ENCODE measurements at places on chromosomes 7 and 10.

- DNase-seq: peak; percentile 74
Measured at GRCh38 chr7:74343281-74344131, 54.3 kb downstream of the CLIP2 start.

GRCh38 chr10:45437587-45438465 is 63.8 kb downstream of the ALOX5 start:
- DNase-seq: no peak

- no peak for DNase-seq
Measured at GRCh38 chr7:158056761-158057160, 530.9 kb downstream of the PTPRN2 start.

GRCh38 chr10:88107296-88108097 is 244.1 kb downstream of the PTEN start:
- DNase-seq: no peak

GRCh38 chr10:105793071-105793470 is 1152.0 kb downstream of the SORCS3 start:
- DNase-seq: peak; percentile 21

DNA sequence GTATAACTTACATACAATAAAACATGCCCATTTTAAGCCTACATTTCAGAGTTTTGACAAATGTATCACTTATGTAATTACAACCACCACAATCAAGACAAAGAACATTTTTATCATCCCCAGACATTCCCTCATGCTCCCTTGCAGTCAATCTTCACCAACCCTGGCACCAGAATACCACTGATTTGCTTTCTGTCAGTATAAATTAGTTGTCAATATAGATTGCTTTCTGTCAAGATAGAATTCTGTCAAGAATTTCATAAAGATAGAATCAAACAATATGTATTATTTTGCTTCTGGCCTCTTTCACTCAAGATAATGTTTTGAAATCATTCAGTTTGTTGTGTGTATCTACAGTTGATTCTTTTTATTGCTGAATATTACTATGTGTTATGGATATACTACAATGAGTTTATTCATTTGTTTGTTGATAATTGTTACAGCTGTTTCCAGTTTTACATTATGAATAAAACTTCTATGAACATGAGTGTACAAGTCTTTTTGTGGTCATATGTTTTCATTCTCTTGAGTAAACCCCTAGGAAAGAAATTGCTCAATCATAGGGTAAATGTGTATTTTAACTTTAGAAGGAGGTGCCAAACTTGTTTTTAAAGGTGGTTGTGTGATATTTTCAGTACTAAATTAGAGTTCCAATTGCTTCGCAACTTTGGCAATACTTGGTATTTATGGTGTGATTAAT is 56.9 kb downstream of the IFIT5 start:
- DNase-seq: peak; percentile 82

- no peak for DNase-seq
Measured at GRCh38 chr7:117285826-117286225, 37.0 kb downstream of the WNT2 start.

GRCh38 chr7:149692557-149692982 is 80.8 kb downstream of the ZNF467 start:
- DNase-seq: peak; percentile 5

DNA sequence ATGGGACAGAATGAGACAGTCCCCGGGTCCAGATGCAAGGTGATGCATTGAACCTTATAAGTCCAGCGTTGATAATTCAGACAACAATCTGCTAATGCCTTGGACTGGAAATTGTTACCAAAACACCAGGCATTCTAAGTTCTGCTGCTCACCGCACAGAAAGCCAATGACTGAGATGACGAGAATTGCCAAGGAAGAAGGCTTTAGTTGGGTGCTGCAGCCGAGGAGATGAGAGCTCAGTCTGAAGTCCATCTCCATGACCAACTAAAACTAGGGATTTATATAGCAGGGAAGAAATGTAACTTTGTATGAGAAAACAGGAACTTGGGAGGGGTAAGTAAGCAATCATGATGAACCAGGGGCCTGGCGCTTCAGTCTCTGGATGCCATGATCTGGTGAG is 68.7 kb downstream of the PRKCQ start:
- DNase-seq: no peak

- DNase-seq: no peak
Measured at GRCh38 chr7:126570845-126571244, 681.9 kb downstream of the GRM8 start.

- DNase-seq: no peak
Measured at GRCh38 chr10:80567292-80567691, 29.6 kb downstream of the SH2D4B start.

GRCh38 chr10:25808372-25808771 is 125.7 kb upstream of the MYO3A start:
- no peak for DNase-seq

DNA sequence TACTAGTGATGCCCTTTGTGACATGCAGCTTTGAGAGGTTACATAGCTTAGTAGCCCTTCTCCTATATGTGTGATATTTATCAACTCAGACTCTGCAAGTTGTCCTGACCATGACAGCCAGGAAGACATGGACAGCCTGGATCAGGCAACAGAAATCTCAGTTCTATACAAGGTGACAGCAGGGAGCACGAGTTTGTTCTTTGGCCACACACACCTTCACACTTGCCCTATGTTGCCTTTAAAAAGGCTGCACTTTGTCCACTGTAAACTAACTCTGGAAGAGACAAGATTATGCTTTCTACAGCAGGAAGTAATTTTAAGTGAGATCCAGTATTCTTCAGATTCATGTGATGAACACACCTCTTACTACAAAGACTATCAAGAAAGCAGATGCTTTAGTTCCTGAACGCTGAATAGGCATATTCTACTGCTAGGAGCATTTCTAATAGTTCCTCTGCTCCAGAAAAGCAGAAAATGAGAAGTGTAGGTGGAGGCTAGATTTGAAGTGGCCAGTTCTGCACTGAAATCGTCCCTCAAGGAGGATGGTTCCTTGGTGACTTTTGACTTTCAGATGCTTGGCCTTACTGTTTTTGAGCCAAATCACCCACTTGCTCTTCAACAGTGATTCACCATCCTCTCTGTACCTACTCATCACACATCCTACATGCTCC is 239.2 kb downstream of the COBL start:
- no peak for DNase-seq

- DNase-seq: peak; percentile 82
Measured at GRCh38 chr10:133308421-133309099, at the start of the genes TUBGCP2 and ZNF511. TUBGCP2 (minus strand) TSS chr10:133308872; CDS start chr10:133302941, 5,931 bp downstream. ZNF511 (plus strand) TSS chr10:133308914; CDS start chr10:133308944, 30 bp downstream.

- DNase-seq: no peak
Measured at GRCh38 chr10:78568620-78569019, 500.1 kb upstream of the ZMIZ1 start.

DNA sequence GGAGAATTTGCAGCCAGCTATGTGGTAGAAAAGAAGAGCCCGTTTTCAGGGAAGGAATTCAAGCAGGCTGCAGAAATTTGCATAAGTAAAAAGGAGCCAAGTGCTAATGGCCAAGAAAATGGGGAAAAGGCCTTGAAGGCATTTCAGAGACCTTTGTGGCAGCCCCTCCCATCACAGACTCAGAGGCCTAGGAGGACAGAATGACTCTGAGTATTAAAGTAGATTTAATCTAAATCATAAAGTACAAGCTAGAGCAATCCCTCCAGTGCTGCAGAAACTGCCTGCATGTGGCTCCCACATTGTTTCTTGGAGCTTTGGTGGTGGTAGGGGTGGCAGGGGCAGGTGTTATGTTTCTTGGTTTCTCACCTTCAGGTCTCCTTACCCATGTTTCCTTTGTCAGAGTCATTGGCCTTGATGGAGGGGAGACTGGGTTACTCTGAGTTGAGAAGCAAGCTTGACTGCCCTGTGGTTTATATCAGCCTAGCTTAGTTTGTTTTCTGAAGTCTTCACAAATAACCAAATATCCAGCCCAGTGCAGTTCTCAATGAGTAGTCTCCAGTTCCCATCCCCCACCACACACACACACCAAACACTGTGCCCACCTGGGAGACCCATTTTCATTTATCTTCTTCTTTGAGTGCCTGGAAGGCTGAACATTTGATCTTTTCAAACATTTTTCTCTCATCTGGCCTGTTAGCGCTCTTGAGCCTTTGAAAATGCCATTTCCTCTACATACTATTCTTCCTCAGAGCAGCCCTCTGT is 34.5 kb downstream of the ITPRIP start:
- peak; percentile 2 for DNase-seq

GRCh38 chr7:21757537-21758282 is 188.0 kb downstream of the CDCA7L start:
- no peak for DNase-seq

- DNase-seq: no peak
Measured at GRCh38 chr10:113937258-113937657, 82.8 kb downstream of the NHLRC2 start.

DNA sequence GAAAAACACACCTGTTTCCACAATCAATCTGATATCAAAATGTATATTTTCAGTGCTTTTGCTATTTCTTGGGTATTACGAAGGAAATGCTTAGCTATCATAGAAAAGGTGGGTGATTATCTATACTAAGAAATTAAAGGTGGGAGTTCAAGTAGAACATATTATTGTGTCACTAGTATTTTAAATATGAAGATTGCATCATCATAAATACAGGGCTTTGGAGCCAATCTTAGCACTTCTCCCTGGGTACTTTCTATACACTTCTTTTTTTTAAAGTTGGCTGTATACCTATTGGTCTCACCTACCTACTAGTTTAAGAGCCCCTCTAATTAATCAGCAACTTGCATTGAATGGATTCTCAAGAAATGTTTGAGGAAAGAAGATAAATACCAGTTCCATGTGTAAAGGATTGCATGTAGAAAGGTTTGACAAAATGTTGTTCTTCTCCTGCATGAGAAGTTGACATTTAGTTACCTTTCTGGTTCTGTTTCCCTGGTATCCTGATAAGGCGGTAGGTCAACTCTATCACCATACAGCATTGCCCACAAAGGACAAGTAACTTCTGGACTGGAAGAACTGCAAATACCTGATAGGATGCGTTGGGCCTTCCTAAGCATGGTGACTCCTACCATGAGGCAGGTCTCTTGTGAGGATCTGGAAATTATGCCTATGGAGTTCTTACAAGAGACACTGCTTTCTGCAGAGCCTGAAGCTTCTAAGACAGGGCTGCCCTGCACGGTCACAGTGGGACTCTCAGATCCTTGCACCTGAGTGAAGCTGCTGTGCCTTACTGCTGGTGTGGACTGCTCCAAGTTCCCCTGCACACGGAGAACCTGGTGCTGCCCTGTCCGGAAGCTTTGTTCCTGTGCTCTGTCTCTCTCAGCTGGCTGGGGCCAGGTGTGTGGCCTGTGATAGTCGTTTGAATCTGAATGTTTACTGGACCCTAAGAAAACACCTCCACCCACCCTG is 32.1 kb upstream of the PDSS1 start:
- DNase-seq: no peak

DNA sequence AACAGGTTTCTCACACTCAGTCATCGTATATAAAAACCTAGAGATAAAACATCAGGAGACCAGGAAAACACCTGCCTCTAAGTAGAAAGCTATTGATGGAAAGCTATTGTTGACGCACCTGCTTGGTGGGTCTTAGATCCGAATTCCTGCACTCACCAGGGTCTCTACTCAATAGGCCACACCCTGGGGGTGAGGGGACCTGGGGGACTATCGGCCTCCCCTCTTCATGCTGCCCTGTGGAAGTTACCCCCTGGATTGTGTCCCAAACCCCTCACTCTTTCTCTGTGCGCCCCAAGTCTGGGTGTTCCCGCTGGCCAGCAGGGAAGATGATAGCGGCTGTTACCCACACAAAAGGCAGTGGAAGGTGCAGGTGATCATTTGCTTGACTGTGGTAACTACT is 313.0 kb downstream of the WDR37 start:
- DNase-seq: no peak

DNA sequence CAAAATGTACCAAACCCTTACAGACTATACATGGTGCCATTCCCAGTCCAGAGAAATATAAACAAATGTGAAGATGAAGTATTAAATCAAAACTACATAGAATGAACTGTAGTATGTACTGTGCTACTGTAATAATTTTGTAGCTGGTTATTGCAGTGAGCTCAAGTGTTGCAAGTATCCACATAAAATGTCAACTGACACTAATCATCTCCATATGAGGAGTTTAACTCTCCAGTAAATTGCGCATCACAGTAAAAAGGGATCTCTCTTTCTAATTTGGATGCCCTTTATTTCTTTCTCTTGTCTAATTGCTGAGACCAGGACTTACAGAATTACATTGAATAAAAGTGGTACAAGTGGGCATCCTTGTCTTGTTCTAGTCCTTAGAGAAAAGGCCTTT is 165.5 kb downstream of the CPED1 start:
- DNase-seq: no peak

- DNase-seq: peak; percentile 26
Measured at GRCh38 chr10:126459032-126459831, 71.0 kb upstream of the ADAM12 start.

DNA sequence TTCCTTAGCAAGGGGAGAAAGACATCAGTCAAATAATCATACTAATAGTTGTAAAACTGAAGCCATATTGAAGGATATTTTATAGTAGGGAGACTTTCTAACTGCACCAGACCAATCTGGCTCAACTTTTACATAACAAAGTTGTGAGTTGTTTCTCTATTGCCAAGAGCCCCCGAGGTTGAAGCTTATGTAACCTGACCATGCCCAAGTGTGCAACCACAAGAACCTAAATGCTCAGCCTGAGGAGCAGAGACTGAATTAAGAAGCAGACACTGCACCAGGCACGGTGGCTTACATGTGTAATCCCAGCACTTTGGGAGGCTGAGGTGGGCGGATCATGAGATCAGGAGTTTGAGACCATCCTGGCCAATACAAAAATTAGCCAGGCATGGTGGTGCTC is 77.3 kb upstream of the ARMC3 start:
- peak; percentile 38 for DNase-seq

DNA sequence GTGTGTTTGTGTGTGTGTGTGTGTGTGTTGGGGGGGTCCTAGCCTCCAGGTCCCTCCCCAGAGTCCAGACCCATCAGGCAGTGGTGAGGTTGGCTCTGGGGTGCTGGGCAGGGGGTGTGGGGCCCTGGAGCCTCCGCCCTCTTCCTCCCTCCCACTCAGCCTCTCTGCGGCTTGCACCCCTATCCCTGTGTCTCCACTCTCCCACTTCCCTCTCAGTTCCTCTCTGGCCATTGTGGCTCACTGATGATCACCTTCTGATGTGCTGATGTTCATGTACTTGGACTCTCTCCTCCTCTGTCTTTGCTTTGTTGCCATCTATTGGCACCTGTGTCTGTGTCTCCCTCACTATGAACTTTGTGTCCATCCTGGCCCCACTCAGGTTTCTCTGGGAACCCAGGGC is 298.7 kb downstream of the ZEB1 start:
- no peak for DNase-seq

DNA sequence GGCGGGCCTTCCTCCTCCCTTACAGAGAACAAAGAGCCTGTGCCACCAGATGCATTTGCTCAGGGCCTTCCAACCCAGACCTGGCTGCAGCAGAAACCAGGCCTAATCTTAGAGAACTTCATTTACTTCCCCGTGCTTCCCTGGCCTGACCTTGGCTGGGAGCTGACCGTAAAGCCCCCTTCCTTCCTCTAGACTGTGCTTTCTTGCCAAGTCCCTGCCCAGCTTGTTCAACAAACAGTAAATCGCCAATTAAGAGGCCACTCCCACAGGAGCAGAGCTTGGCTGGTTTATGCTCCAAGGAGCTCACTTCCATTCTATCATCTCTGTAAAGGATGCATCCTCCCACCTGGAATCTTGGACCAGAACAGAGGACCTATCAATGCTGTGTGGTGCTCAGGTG is 110.9 kb downstream of the COL13A1 start:
- no peak for DNase-seq

- peak; percentile 72 for DNase-seq
Measured at GRCh38 chr7:127838816-127839415, 186.9 kb downstream of the SND1 start.
